D341Med (cell line): ENCODE measurements at places on chromosomes 5 and 9.
A peak's percentile ranks its signal among the peaks of the same experiment; 100 is the strongest.

DNA sequence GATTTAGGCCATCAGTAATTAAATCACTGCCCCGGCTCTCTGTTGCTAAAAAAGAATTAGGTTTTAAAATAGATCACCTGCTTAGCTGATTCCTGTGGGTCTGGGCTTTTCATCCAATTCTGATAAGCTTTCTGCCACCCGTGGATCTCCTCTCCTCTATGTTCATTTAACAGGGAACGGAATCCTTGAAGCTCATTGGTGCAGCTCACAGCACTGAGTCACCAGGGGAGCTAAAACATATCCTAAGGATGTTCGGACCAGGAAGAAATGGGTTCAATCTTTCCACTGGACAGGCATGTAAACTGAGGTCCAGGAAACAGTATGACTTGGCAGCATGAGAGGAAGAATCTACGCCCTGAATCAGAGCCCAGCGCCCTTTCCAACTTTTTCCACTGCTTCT is 267.1 kb upstream of the GRIA1 start:
- DNase-seq, result no peak

DNA sequence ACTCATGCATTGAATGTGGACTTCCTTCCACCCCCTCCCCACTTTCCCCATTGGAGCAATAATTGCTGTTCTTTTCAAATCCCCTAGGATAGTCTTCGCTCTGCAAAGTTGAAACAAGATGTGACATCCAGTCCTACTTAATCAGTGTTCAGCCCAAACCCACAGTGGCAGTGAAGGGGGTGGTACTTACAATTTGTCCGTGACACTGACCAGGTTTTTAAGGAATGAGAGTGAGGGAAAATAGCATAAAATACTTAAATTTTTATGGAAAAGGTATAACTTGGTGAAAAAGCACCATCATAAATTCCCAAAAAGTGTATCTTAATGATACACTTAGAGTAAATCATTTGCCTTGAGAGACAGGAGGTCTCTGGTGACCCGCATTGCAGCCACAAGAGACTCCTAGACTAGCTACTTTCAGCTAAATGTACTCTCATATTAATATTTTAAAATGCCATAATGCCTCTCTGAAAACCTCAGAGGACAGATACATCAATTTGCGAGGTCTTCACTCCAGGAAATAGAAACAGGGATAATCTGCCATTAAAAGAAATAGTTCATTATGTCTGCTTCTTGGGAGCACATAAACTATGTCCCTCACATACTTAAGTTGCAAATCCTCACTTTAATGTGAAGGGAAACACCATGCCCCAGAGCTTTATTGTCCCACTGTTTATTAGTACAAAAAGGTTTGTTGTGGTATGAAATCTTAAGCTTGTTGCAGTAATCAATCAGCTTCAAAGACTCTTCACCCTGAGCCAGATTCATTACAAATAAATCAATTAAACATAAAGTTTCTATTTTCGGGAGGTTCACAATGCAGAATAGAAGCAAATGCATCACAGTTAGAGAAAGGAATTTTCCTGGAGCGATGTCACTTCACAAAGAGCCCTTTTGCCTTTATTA is 343.6 kb upstream of the ISL1 start:
- no peak for DNase-seq

DNA sequence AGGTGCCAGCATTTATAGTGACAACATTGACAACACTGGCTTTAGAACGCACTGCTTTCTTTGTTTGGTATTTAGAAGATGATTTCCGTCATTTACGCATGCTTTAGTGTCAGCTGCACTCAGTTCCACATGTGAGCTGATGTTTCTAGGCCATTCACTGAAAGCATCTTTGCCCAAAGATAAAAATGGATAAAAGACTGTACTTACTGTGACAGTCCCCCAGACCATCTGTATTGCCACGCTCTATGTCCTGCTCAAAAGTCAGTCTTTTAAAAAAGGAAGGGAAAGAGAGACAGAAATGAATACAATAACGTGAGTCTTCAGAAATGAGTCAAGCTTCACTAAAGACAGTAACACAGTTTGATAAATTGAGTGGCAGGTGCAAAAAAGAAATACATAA is 99.3 kb downstream of the SEMA6A start:
- no peak for DNase-seq

GRCh38 chr5:82331557-82331956 is 53.4 kb upstream of the RPS23 start:
- no peak for DNase-seq

- no peak for DNase-seq
These were observed 25.3 kb upstream of the SPATA31E1 start for GRCh38 chr9:87857141-87857947.

GRCh38 chr9:133689151-133689763 is 48.9 kb downstream of the SARDH start:
- no peak for DNase-seq

DNA sequence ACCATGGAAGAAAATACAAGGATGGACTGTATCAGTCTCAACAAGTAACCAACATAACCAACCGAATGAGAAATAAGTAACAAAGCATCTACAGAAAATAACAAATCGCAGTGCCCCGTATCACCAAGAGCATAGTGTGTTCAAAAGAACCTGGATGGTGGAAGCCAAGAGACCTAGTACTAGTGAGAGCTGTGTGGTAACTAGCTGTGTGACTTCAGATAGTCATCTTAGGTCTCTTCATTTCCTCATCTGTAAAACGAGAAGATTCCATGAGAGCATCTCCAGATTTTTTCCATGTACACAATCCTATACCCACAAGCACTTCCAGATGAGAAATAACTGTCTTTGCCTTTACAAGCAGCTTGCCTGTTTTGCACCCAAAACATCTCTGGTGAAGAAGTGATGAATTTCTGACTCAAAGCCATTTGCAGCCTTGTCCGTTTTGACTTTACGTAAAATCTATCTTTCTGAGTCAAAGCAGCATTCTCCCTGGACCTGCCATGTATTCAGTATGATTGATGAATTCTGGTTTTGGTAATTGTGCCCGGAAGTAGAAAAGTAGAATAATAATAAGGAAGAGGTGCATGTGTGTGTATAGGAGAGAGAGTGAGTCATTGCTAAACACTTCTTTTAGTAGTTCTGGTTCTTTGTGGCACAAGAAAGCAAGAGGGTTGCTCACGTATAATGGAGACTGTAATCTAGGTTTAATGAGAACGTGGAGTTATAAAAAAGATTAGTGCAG is 41.0 kb downstream of the AOPEP start:
- DNase-seq, result no peak

DNA sequence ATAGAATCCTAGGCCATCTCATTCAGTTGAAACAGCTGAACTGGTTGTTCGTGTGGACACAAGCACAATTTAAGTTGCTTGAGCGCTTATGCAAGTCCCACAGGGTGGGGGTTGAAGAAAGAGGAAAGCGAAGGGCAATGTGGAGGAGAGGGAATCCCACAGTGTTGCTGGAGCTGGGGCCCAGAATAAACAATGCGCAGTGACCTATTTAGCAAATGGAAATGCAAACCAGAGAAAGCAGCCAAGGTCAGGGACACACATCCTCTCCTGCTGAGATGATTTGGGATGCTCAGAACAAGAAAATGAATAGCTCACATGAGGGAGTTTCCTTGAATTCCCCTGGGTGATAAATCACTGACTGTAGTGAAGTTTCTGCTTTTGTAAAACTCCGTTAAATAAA is 838.3 kb downstream of the TLE4 start:
- DNase-seq, result no peak

DNA sequence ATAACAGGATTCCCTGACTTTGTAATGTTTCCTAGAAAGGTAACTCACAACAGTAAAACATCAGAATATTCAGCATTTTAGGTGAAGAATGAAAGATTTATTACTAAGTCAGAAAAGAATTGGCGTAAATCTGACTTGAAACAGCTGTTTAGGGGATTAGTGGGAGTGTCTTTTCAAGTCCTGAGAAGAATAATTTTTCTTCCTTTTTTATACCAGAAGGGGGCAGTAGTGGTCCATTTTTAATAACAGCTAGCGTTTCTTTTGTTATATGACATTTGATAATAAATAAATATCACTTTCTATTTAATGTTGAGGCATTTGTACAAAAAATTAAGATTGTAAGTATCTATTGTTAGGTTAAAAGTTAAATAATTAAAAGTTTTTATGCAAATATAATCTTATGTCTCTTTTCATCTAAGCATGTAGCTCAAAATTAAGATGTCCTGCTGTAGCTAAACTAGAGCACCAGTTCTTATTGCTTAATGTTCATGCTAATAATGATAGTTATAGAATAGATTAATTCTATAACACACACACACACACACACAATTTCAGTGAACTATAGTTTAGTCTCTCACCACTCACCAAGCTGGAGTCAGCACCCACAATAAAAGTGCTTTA is 258.7 kb upstream of the ARRDC3 start:
- peak; percentile 25 for DNase-seq
